ENCODE measurements at places on chromosomes 6 and 20. TPM values are rescaled to one million over a fixed set of nuclear protein-coding genes. Genes with fewer than 3 reads are reported as not detected.

DNA sequence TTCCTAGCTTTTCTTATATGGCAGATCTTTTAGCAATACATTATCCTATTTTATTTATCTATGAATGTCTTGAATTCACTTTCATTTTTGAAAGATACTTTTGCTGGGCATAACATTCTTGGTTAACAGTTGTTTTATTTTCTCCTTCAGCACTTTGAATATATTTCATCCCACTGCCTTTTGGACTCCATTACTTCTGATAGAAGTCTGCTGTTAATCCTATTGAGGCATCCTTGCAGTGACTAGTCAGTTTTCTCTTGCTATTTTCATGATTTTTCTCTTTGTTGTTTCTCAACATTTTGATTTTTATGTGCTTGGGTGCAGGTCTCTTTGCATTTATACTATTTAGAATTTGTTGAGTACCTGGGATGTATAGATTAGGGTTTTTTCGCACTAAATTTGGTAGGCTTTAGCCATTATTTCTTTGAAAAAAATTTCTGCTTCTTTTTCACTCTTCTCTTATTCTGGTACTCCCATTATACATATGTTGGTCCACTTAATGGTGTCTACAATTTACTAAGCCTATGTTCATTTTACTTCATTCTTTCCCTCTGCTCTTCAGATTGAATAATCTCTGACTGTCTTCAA lies 53.2 kb downstream of the PHACTR3 start:
- no peak for DNase-seq

MCCD1 gene
- total RNA-seq, result not detected

- no peak for DNase-seq
Observed at GRCh38 chr20:49037962-49038387, 8.1 kb upstream of the CSE1L start.

GRCh38 chr20:37421060-37421905 lies 75.3 kb downstream of the SRC start:
- DNase-seq, result no peak

DNA sequence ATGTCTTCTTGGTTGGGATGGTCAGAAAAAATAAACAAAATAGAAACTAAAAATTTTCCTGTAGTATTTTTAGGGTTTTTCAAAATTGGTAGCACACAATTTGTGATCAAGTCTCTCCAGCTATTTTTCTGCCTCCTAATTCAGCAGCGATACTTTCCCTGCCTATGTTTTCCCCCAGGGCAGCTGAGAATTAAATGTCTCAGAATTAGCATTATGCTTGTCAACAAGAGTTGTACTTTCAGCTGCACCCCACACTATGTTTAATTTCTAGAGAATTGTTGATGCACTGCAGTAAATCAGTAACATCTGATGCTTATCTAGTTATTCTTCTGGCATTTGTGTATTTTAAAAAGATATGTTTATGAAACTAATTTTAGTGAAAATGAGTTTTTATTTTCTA lies 34.2 kb upstream of the ZNF337 start:
- DNase-seq, result no peak

DNA sequence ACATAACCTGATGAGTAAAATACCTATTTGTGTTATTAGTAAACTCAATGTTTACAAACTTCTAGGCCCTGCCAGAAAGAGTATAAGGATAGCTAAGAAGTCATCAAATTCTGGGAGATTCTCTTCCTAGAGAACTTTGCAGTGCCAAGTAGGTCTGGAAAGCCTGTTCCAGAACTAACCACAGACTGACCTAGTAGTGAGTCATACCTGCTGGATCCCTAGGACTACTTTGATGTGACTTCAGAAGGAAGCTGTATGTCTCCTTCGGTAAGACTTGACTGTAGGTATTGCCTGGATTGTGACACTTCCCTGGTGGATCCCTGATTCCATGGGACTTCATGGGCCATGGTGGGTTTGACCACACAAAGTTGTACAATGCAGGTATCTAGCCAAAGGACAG lies 131.7 kb downstream of the DNAH8 start:
- DNase-seq, result no peak
